Umbilical cord (tissue), 2 donors: ENCODE measurements at places on chromosomes 16 and 17.
A peak's percentile ranks its signal among the peaks of the same experiment; 100 is the strongest.

- peak; percentile 4 for DNase-seq
These were observed 1091.0 kb downstream of the CDH8 start for GRCh38 chr16:60945225-60945624.

DNA sequence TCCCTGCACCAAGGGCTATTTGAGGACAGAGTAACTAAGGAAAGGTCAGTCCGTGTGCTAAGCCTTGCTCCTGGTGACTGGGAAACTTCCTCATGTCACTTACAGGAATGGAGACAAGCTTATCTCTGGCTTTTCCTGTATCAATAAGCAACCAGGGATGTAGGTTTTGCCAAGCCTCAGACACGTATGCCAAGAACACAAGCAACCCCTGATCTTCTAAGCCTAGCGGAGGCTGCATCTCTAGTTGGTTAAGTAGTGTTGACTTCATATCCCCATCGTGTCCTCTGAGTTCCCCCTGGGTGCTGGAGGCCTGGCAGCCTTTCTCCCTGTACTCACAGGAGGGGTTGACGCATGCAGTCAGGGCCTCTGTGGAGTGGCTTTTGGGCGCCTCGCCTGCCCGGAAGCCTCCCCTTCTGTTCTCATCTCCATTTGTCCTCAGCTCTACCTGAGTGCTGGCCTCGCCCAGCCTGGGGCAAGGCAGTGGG, 1.4 kb upstream of the C1QTNF1 start:
- DNase-seq: peak; percentile 72

- DNase-seq: no peak
These were observed 44.2 kb downstream of the MARF1 start for GRCh38 chr16:15598648-15599190.

- peak; percentile 77 for DNase-seq
These were observed 840 bp downstream of the MYO1C start for GRCh38 chr17:1491443-1492248.

- DNase-seq: no peak
These were observed 727 bp downstream of the RPL26 start for GRCh38 chr17:8382052-8382879.

- no peak for DNase-seq
These were observed 4.2 kb downstream of the SRSF2 start for GRCh38 chr17:76732734-76733617.

DNA sequence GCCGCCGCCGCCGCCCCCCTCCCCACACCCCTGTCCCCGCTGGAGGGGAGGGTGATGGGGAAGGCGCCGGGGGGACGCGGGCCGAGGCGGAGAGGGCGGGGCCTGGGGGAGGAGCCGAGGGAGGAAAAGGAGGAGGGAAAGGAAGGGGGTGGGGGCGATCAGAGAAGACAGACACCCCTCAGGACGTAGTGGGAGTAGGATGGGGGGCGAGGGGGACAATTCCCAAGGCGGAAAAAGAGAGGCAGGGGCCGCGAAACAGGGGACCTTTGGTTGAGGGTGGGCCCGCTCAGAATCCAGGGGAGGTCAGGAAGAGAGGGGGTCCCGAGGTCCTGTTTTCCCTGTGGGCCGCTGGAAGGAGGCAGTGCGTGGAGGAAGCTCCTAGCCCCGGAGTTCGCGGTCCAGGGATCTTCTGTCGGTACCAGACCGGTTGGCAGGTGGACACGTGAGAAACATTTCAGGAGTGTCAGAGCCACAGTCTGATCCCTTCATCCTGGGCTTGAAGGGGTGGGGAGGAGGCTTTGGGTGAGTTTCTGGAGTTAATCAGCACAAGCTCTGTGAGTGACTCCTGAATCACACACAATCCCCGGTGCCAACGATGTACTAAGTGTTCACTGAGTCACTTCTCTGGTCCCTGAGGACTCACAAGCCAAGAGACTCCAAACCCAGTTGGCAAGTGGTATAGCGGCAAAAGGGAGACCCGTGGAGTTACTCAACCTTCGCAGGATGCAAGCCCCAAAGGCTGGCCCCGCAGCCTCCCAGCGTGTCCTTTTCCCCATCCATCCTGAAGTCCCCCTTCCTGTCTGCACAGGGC, at the start of gene XYLT1:
TSS of gene XYLT1 (minus strand) at position 53 of the 811 bp plus-strand sequence. CDS start 164 bp downstream, outside the sequence.
- peak; percentile 84 for DNase-seq

- DNase-seq: no peak
These were observed 119.2 kb upstream of the CCL2 start for GRCh38 chr17:34135841-34136240.

- peak; percentile 42 for DNase-seq
These were observed 53.2 kb downstream of the NDEL1 start for GRCh38 chr17:8488901-8489300.

GRCh38 chr17:67619555-67619954, 98.2 kb upstream of the NOL11 start:
- no peak for DNase-seq

DNA sequence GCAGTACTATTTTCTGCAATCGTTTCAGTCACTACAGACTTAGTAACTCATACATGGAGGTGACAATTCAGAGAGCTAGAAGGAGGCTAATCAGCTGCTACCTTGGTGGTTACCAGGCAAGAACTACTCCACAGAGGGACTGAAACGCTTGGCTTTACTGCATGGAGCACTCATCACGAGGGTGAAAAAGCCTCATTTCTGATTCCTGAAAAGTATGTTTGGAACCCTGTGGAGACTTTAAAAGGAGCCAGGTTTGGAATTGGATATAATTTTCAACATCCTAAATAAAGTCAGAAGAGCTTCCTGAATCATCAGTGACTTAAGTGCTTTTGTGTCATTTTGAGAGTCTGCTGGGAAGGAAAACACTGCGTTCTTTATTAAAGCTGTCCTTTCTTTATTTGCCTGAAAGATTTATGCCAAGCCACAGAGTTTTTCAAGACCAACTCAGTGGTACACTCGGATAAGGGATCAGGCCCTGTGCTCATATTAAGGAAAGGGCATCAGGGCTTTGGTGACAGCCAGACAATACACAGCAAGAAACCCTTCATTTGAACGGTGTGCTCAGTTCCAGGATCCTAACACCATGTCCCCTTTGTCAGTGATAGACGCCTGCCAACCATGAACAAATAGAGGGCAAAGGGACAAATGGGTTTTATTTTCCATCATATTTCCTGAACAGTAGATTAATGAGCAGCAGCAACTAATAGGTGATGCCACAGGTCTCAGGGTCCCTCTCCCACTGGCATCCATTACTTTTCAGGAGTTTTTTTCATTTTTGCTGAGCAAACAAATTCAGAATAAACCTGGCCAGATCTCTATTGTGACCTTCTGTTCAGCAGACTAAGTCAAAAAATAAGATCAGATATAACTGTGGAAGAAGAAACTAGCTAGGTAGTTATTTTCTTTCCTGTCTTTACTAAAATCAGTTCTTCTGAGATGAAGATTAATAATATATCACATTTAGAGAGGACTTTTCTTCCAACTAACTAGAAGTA, 80.5 kb upstream of the CLEC18B start:
- DNase-seq: no peak

DNA sequence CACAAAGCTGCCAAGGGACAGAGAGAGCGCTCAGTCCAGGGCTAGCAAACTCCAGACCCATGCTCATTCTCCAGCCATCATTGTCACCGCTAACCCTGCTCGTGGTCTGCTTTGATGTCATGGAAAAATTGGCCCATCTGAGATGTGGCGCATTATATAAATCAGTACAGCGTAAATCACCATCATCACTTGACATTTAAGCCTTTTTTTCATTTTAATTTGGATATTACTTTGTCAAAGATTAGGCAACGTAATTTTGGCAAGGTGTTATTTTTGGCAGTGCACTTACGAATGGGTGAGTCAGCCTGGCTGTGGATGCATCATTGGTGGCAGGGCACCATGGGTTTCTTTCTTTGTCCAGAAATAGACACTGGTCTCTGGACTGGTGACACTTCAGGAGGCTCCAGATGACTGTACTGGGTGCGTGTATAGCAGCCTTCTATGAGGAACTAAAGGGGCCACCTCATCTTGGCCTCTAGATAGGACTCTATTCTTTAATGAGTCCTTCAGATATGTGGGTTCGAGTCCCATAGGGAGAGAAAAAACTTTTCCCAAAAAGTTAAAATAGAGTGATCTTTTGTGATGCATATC, 166.3 kb downstream of the MSI2 start:
- no peak for DNase-seq

DNA sequence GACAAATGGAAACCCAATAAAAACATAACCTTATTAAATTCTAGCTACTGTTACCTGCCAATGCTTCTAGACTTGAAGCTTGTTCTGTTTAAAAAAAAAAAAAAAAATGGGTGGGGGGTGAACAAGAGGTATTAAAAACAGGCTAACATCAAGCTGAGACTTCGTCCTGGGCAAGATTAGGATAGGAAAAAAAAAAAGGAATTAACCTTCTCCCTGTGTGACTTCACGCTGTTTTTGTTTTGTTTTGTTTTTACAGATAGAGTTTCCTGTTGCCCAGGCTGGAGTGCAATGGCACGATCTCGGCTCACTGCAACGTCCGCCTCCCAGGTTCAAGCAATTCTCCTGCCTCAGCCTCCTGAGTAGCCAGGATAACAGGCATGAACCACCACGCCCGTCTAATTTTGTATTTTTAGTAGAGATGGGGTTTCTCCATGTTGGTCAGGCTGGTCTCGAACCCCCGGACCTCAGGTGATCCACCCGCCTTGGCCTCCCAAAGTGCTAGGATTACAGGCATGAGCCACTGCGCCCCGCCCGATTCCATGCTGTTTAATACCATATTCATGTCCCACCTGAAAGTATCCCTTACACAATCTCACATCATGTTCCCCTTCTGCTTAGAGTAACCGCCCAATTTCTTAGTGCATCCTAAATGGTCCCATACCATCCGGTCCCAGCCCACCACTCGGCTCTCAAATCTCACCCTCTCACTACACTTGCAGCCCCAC, 2.2 kb downstream of the USP31 start:
- DNase-seq: no peak

DNA sequence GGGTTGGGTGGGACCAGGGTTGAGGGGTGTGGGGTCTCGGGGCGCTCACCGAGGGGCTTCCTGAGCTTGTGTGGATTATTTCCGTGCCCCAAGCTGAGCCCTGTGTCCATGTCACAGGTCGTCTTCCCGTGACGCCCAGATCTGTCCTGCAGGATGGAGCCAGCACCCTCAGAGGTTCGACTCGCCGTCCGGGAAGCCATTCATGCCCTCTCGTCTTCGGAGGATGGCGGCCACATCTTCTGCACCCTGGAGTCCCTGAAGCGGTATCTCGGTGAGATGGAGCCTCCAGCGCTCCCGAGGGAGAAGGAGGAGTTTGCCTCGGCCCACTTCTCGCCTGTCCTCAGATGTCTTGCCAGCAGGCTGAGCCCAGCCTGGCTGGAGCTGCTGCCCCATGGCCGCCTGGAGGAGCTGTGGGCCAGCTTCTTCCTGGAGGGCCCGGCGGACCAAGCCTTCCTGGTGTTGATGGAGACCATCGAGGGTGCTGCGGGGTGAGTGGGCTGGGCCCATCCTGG, 1.0 kb downstream of the TELO2 start:
- DNase-seq: peak; percentile 38

GRCh38 chr16:1545044-1546040, 11.9 kb downstream of the TMEM204 start:
- DNase-seq: peak; percentile 73

GRCh38 chr16:49377196-49377755, 3.7 kb downstream of the C16orf78 start:
- no peak for DNase-seq

DNA sequence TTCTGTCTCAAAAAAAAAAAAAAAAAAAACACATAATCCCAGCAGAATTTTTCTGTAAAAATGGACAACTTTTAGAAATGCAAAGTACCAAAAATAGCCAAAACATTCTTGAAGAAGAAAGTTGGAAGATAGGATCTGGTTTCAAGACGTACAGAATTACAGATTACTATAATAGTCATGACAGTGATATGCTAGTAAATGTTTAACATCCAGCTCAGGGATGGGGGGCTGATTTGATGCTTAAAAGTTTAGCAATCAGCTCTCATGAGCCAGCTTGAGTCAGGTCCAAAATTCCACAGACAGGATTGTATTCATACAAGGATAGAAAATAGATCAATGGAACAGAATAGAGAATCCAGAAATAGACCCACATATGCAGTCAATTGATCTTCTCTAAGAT, 100.5 kb downstream of the CYB561 start:
- DNase-seq: no peak

GRCh38 chr17:2090804-2091534, 36.1 kb downstream of the HIC1 start:
- DNase-seq: peak; percentile 93

DNA sequence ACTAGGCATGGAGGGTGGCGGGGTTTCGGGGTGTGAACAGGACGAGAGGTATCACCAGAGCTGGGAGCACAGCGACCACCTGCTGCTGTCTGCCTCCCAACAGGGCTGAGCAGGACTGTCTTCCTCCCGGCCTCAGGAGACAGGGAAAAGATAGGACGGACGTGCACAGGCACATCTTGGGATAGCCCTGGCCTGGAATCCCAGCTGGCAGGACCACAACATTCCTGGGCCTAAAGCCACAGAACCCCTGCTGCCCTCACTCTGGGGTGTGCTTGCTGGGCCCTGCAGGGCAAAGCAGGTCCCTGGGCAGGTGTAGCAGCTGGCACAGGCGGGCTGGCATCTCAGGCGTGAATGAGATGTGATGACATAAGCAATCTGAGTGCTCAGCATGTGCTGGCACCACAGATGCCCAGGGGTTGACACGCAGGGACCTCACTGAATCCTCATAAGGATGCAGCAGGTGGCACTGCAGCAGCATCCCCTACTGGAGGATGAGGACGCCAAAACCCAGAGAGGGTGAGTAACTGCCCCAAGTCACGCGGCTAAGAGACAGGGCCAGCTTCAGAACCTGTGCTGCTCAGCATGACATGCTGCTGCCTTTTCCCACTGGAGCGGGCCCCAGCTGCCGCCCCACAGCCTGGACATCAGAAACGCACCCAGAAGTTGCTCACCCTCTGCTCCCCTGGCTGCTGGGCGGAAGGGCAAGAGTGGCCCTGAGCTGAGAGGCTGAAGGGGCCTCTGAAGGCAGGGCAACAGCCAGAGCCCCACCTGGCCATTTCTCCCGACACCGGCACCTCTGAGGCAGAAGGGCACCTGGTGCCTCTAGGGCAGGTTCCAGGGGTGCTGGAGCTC, 7.1 kb downstream of the CORO7 start:
- no peak for DNase-seq

DNA sequence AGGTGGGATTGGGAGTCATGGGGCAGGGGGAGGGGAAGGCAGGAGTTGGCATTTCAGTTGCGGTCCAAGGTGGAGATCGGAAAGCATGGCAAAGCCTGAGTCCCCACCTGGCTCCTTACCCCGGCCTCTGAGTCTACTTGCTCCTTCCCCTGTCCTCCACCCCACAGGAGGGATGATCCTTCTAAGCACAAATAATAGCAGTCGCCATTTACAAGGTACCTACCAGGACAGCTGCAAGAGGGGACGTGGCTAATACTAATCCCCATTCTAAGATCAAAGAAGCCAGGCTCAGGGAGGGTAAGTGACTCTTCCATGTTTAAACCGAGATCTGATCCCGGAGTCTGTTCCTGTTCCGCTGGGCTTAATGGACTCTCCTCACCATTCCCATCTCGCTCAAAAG, 396.3 kb downstream of the SLC39A11 start:
- no peak for DNase-seq

- DNase-seq: no peak
These were observed 226.1 kb downstream of the C16orf78 start for GRCh38 chr16:49599704-49600103.

DNA sequence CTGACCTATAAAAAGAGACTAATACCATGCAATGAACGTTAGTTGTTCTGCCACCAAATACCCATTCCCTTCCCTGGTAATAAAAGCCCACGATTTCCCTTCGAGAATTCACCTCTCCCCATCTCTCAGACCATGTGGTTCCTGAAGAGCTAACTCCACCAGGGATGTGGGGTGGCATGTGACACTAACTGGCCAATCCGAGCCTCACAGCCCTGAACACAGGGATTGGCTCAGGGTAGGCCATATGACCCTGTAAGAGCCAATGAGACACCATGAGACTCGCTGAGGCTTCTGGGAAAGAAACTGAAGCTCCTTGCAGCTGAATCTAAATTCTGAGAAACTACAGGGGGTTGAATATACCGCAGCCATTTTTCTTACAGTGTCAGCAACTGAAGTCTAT, 21.1 kb downstream of the HELZ start:
- DNase-seq: no peak
